ENCODE measurements at places on chromosomes 5 and 9.

DNA sequence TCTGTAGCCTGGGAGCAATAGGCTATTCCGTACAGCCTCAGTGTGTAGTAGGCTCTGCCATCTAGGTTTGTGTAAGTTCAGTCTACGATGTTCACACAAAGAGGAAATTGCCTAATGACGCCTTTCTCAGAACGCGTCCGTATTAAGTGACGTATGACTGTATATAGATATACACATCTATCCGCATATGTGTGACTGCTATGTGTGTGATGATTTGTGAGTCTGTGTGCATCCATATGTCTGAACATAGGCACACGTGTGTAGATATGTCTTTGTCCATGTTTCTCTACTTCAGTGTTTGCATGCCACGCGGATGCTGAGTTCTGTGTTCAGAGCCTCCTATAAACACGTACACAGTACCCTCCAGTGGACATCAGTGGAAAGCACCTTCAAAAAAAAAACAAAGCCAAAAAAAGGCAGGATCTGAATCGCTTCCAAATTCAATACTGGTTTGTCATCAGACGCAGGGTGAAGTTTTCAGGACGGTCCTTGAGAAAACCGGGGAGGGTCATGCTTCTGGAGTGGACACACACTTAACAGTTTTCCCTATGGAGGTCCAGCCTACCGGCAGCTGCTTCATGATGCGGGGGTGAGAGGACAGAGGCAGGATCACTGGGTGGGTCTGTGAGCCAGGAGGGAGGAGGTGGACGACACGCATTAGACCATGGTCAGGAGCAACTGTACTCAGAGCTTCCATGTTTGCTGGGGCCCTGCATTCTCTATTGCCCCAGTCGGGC, 29.5 kb upstream of the ALDH1B1 start:
- peak; percentile 24 for DNase-seq

DNA sequence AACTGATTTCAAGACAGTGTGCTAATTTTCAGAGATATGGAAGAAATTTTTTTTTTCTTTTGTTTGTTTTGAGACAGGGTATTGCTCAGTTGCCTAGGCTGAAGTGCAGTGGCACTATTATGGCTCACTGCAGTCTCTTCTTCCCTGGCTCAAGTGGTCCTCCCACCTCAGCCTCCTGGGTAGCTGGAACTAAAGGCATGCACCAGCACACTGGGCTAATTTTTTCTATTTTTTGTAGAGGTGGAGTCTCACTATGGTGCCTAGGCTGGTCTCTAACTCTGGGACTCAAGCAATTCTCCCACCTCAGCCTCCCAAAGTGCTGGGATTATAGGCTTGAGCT, 9.9 kb upstream of the TEX48 start:
- DNase-seq: no peak

DNA sequence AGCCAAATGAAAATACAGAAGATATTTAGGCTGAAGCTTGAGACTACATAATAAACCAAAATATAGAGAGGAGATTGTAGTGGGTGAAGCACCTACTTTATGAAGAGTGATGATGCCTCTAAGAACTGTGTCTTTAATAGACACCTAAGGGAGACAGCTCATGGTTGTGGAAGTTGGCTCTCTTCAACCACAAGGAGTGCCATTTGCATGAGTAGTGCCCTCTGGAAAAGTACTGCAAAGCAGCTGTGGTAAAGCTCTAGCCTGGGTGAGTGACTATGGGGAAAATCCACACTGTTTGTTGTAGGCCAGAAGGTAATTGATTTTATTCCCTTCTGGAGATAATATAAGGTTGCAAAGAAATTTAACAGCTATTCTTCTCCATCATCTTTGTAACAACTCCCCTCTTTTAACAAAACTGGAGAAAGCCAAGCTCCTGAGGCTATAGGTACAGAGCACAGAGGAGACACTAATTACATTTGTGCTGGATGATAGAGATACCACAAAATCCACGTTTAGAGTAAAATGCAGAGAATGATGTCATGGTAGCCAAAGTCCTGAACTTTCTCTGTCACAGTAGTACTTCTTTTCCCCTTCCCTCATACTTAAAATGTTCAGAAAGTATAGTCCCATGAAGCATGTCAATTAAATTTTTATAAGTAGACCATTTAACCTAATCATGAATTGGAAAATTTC, 122.8 kb downstream of the STARD4 start:
- DNase-seq: no peak

DNA sequence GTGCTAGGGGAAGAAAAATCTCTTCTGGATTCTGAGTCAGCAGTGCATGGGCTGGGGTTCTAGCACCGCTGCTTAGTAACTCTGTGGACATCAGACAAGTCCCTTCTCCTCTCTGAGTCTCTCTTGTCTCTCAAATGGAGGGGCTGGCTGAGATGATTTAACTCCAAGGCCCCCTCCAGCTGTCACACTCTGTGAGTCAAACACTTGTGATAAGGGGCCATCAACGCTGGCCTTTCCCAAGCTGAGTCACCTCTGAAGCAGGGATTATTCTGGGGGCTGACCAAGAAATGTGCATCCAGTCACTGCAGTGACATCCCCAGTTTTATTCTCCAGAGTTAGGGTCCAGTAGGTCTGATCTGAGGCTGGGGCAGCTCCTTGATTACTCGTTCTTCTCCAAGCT, 110.4 kb upstream of the ZNF462 start:
- no peak for DNase-seq

DNA sequence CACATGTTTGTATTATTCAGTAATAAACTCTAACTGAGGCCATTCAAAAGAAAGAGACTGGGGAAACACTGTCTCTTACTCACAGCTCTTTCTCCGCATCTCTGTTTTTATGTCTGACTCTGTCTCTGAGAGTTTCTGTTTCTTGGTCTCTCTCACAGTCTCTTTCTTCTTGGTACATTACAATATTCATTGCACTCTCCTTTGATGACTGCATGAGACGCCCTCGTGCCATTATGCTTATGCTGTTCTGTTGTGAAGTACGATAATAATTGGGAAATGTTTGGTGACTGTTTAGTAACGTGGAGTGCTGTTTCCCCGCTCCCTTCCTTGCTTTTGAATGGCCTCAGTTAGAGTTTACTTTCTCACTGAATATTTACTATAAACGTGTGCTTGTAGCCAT, 25.3 kb upstream of the TLX3 start:
- DNase-seq: no peak

- no peak for DNase-seq
Observed at GRCh38 chr5:18238321-18238720, 604.1 kb downstream of the TAF11L14 start.
